Spinal cord (tissue), 10 donors: ENCODE measurements at places on chromosomes 1 and 21.

- DNase-seq: no peak
Observed at GRCh38 chr1:224795591-224795990, 133.9 kb upstream of the DNAH14 start.

DNA sequence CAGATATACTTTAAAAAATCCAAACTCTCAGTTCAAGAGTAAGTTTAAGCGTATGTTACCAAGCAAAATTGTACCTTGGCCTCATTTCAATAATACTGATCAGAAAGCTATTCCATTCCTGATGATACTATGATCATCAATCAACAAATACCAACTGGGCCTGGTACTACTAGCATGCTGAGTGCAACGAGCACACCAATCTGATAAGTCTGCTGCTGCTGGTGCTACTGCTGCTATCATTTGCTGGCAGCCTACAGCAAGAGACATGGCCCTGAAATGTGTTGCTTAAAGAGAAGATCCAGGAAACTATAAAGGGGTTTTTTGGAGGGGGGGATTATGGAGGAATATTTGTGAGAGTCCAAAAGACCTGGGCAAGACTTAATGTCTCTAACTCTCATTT, 39.7 kb downstream of the NME7 start:
- DNase-seq: no peak

DNA sequence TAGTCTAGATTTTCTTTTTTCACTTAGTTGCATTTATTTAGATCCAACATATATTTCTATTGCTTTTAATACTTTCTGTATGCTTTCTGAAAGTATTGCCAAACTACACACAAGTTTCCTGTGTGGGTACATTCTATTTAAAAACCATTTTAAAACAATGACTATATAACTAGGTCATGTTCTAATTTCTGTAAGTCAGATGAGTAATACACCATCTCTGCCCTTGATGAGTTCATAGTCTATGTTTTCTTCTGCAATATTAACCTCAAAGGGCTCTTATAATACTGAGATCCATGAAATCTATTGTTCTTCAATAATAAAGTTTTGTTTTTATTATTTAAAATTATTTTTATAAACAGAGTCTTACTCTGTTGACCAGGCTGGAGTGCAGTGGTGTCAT, 68.3 kb downstream of the RNASEL start:
- DNase-seq: no peak

DNA sequence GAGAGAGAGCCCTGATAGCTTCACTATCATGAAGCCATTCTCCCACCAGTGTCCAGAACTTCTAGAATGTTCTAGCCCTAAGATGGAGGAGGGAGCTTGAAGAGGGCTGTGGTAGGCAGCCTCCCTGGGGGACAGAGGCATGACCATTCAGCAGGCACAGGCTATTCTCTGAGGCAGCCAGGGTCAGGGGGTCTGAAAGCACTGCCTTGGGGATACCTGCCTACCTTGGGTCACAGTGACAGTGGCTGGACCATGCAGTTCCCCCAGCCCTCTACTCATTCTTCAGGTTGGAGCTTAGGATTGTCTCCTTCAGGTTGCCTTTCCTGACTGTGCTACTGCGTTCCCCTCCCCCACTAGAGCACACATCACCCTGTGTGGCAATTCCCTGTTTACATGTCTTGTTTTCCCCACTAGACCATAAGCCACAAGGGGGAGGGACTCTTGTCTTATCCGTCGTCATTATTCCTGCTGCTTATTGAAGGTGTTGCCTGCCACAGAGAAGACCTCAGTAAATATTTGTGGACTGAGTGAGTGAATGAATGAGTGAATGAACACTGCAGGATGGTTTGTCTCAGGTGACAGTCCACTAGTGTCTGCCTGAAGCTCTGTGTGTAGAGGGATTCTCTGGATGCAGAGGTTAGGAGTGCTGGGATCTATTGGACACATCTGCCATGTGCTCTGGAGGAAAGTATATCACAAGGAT, 5.2 kb downstream of the ZDHHC18 start:
- no peak for DNase-seq

- DNase-seq: no peak
Observed at GRCh38 chr1:183248989-183249691, 63.1 kb downstream of the LAMC2 start.

DNA sequence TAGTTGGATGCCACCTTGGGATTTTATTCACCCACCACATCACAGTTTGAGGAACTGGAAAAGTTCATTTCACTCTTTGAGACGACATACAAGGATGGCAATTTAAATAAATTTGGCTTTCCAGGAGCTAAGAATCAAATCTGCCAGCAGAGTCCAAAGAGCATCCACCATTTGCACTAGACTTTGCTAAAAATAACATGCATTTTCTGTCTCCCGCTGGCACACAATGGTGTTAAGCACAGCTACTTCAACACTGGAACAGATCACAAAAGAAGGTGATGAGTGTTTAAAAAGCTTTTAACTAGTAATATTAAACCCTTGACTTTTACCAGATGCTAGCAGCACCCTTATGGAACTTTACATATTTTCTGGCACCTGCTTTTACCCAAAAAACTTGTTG, 44.6 kb downstream of the MAEL start:
- DNase-seq: no peak

GRCh38 chr1:225631021-225631663, 21.8 kb downstream of the ENAH start:
- DNase-seq: peak; percentile 74
